Stimulated activated CD8-positive, alpha-beta memory T cell treated with anti-CD3 and anti-CD28 coated beads, Interleukin-15, amount 100 ng/mL, for 4 hours (primary cell): ENCODE measurements at places on chromosomes 5 and 9.

DNA sequence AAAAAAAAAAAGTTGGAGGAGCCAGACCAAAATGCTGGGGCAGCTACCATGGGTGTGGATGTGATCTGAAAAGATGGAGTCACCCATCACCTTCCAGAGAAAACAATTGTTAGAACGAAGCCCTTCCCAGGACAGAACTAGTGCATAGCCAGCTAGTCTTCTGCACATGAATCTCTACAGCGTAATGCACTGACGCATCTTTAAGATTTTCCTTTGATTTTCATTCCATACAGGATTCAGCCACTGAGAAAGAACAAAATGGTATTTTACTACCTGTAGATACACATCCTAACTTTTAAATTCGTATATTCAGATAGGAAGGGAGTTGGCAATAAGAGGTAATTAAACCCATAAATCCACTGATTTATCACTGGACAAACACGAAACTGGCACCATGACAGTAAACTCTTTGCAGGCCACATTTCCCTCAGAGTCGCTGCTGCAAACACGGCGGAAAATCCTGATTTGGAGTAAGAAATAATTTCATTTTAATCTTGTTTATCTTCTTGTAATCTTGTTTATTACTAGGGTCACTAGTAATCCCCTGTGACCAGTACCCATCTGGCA, 206.6 kb downstream of the SPOCK1 start:
- no peak for DNase-seq

DNA sequence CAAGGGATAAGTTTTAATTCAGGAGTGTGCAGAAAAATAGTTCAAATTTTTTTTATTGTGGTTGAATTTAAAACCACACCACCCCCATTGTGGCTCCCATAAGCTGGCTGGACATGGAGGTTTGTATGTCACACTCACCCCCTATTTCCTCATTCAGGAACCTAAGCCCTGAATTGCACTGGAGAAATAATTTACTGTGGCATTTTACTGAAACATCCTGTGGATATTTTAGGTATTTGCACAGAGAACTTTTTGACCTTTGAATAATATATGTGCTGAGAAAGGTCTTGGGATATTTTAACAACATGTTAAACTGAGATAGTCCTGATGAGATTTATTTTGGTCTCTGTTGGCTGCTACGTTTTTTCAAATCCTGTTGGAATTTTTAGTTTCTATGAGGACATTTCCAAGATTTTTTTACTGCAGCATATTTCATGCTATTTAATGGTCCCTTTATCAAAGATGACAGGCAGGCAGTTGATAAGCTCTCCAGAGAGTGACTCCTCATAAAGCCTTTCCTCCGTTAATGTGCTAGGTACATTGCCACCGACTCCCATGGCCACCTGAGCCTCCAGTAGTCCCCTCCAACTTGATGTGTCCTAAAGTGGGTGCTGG, 51.2 kb upstream of the PALM2AKAP2 start:
- no peak for DNase-seq

DNA sequence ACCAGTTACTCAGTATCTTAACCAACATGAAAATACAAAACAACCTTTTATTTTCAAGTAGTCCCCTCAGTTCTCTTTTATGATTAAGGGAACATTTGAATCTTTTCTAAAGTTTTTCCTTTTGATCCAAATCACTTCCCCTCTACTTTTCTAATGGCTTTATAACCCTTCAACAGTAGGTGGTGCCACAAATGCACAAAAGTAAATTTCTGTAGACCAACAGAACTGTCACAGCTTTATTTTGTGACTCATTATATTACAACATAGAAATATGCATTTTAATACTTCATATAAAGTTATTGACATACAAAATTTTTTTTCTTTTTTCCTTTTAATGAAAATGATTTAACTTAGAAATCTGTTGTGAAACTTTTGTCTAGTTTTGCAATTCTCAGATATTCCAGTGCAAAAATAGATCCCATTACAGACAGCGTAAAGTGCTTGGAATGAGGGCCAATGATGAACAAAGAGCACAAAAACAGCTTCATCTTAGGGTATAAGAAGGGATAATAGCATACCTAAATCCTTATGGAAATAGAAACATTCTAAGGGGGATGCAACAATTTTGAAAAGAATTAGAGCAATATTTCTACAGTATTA, 17.0 kb downstream of the NIPSNAP3B start:
- no peak for DNase-seq

GRCh38 chr5:169439362-169439761, 138.4 kb upstream of the SLIT3 start:
- DNase-seq = no peak

- DNase-seq = no peak
These were observed 78.0 kb downstream of the GNAQ start for GRCh38 chr9:77953590-77953989.

DNA sequence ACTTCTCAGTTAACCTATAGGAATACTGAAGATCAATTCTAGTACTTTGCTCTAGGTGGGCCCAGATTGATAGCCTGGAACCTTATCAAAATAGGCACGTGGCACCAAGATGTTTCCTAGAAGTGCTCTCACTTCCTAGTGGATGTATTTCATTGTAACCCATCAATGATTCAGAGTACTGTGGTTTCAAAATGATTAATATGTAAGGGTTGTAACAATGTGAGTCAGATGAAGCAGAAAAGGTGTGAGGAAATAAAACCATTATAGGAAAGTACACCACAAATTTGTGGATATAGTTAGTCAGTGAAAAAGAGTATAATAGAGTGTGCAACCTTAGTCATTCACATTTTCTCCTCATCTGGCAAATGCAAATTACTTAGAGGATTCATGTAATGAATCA, 177.3 kb upstream of the FST start:
- DNase-seq = no peak

GRCh38 chr5:145484158-145484557, 351.0 kb downstream of the PRELID2 start:
- no peak for DNase-seq

DNA sequence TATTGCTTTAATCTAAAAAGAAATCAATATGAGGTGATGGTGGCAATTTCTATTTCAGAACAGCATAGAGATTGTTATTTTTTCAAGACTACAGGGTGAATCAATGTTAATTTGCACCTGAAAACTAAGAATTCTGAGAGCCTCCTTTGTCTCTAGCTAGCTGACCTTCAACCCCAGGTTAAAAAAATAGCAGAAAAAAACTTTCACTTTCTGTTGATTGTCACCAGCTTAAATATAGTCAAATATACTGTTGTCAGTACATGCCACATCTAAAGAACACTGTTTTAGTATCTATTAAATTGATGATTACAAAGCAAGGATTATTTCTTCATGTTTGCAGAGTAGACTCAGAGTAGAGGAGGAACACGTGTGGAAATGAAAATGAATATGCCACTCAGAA, 1371.4 kb downstream of the MAT2B start:
- no peak for DNase-seq

DNA sequence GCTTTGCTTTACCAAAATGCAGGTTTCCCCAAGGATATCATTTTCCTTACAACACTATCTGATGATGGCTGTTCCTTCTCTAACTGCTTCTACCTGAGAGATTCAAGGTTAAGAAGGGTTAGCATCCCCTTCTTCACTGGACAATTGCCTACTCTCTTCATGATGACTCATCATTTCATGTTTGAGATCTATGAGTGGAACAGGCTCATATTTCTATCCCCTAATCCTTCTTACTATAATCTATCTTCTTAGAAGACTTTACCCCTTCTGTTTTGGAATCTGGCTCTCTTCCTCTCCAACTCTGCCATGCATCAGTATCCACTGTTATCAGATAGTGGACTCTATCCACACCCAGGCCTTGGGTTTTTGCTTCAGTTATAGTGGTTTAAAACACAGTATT, 54.3 kb downstream of the NR3C1 start:
- DNase-seq = no peak

DNA sequence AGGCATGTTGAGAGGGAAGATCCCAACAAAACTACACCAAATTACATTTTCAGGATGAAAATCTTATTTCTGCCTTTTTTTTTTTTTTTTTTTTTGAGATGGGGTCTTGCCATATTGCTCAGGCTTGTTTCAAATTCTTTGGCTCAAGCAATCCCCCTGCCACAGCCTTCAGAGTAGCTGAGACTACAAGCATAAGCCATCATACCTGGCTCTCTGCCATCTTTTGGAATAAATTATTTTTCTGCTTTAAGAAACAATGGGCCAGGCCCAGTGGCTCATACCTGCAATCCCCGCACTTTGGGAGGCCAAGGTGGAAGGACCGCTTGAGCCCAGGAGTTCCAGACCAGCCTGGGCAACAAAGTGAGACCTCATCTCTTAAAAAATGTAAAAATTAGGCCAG, 14.3 kb downstream of the AFF4 start:
- no peak for DNase-seq

GRCh38 chr5:134090522-134090921, 24.0 kb upstream of the TCF7 start:
- no peak for DNase-seq

DNA sequence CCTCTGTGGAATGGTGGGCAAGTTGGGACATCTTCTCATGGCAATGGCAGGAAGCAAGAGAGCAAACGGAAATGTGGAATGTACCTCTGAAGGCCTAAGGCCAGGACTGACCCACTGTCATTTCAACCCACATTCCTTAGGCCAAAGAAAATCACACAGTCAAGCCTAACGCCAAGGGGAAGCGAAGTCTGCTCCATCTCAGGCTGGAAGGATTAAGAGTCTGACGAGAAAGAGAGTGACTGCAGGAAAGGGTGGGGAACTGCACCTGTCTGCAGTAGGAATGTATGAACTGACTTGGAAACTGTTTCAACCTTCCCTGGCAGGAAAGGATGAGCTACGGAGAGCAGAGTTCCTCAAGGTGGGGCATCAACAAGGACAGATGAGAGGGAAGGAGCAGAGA, 90.2 kb upstream of the TAS2R1 start:
- no peak for DNase-seq

- DNase-seq = no peak
These were observed 35.2 kb downstream of the YIPF5 start for GRCh38 chr5:144135113-144135762.

GRCh38 chr5:148391422-148391821, 7.7 kb downstream of the FBXO38 start:
- no peak for DNase-seq

DNA sequence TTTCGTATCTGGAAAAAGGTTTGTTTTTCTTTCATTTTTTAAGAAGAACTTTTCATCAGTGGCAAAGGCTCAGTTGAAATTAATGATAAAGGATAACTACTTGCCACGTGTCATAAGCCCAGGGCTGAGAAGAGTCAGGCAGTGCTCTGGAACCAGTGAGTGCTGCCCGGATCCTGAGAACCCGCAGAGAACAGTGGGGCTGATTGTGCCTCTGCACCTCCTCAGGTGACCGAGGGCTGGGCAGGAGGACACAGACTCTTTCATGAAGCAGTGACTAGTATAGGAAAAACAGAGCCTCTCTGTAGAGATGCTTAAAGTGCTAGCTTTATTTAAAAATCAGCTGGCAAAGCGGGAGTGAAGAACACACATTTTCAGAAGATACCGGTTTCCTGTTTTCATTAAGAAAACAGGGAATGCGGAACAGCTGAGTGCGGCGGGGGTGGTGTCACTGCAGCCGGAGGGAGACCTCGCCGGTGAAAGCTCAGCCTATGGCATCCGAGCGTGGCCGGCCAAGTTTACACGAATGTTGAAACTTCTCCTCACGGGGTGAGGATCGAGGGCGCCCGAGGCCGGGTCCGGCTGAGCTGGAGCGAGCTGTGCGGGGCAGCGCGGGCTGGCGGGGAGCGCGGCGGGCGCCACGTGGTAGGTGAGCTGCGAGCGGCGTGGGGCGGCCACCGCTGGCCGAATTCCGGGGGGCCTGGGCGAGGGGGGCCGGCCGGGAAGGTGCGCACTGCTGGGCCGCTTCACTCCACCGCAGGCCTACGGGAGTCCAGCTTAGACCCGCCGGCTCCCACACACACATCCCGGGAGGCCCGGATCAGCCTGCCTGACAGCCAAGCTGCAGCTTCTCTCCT, 134.7 kb upstream of the DMRT1 start:
- DNase-seq = no peak

DNA sequence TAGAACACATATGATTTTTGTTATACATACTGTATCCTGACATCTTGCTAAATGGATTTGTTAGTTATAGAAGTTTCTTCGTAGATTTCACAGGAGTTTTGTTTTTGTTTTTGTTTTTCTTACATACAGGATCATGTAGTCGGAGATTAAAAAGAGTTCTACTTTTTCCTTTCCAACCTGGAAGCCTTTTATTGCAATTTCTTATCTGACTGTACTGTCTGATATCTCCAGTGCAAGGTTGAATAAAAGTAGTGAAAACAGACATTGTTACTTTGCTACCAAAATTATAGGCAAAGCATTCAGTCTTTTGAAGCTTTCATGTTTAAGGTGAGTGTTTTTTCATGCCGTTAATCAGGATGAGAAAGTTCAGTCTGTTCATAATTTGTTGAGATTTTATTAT, 117.4 kb upstream of the PRSS3 start:
- no peak for DNase-seq

DNA sequence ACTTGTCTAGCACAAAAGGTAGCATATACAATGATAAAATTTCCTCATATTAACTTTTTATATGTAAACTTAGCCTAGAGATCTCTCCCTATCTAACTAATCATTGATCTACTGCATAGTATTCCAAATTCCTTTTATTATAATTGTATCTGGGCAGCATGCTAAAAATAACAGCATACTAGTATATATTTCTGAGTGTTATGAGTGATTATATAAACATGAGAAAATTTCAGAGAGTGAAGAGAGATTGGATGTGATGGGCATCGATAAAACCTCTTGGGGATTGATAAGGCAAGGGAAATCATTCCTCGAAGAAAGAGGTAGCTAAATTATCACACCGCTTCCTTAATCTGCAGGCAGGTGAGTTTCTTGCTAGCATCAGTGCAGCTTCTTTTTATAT, 158.2 kb downstream of the HMHB1 start:
- no peak for DNase-seq

DNA sequence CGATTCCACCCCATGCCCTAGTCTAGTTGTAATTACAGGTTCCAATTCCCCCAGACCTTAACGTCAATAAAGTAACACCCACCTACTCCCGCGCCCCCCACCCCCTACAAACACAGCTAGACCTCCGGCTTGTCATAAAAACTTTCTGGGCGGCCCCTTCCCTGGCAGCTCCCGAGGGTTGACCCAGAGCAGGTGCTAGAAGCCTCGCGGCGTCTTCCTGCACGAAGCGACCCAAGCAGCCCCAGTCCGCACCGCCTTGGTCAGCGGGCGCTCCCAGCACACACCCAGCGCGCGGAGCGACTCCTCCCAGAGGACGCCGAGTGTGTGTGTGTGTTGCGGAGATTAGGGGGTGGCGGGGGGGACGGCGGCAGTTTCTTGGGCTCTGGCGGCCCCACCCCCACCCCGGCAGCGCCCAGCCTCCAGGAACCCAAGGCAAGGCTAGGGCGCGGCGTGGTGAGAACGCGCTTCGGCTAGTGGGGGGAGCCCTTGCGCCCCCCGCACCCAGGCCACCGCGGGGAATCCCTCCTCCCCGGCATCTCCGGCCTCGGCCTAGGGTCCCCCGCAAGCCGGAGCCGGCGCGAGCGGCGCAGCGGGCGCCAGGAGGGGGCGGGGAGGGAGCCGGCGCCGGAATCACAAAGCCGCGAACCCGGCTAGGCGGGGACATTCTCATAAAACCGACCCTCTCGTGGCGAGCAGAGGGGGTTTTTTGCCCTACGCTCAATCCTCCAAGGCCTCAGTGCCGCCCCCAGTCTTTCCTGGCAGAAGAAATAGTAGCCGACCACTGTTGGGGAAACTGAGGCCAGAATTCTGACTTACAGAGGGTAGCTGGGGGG, 2.2 kb downstream of the PCDH1 start:
- DNase-seq = no peak
